ENCODE measurements at places on chromosomes 3 and 15.

DNA sequence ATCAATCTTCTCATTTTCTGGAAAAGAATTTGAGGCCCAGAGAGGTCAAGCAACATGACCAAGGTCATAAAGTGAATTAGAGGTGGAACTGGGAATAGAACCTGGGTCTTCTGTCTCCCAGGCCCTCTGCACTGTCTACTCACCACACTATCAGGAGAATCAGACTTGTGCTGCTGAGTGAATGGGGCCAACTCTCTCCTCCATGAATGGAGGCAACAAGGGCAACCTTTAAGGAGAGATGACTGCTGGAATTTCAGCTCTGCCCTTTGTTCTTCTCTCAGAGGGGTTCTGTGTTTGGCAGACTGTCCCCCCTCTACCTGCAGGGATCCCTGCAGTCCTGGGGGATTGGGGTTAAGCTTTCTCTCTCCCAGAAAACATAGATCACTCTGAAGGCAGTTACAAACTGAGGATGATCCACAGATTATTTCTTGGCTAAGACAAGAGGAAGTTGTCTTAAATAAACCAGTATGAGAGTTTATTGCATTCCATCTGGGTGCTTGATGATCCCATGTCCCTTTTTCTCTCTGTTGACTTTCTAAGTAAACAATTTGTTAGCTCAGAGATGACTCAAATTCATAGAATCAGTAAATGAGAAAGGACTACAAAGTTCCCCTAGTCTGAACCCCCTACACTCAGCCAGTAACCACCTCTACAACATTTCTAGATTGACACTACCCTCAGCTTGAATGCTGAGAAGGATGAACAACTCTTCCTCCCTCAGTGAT, 99.0 kb upstream of the LIPC start:
- peak; percentile 59 for DNase-seq

DNA sequence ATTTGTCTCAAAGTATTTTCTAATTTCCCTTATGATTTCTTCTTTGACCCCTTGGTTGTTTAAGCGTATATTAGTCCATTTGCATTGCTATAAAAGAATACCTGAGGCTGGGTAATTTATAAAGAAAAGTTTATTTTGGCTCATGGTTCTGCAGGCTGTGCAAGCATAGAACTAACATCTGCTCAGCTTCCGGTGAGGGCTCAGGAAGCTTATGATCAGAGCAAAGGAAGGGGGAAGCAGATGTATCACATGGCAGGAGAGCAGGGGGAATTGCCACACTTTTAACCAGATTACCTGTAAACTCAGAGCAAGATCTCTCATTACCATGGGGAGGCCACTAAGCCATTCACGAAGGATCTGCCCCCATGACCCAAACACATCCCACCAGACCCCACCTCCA, 148.2 kb downstream of the PDE8A start:
- no peak for DNase-seq

- no peak for DNase-seq
Measured at GRCh38 chr3:99929745-99930139, 112.1 kb downstream of the CMSS1 start.

DNA sequence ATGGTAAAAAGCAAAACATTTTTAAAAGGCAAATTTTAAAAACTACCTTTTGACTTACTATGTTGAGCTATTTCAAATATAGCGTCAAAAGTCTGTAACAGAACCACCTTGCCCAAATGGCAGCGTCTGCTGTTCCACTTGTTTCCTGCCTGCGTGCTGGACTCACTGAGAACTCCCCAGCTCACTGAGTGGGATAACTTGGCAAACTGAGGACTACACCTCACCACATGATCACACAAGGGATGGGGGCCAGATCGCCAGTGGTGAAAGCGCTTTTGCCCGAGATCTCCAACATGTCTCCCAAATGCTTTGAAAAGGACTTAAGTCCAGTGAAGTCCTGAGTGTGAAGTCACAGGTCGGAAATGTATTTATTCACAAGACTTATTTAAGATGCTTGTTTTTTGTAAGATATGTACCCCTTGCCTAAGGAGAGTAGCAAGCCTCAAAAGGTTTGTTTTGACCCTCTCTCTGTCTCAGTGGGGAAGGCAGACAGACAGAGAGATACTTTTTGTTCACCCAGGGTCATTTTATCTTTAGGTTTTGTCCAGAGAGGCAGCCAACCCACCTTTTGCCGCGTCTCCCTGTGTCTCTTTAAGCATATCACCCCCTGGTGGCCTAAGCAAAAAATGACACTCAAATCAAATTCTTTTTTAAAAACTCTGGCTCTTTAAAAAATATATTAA, 192.6 kb downstream of the PDZRN3 start:
- peak; percentile 13 for DNase-seq

DNA sequence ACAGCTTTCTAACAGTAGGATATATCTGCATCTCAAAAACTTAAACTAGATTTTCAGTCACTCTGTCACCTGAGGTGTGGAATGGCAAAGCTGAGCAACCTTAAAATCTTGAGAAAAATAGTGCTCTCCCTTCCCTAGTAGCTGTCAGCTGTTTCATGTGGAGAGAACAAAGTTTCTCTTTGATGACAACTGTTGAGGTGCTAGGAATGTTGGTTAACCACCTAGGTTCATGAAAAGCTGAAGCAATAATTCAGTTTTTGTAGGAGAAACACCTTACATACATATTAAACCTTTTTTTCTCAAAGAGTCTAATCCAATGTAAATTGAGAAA, 40.8 kb downstream of the TCF12 start:
- DNase-seq, result no peak

- DNase-seq, result no peak
Measured at GRCh38 chr3:128714887-128715491, 11.0 kb upstream of the RAB7A start.

DNA sequence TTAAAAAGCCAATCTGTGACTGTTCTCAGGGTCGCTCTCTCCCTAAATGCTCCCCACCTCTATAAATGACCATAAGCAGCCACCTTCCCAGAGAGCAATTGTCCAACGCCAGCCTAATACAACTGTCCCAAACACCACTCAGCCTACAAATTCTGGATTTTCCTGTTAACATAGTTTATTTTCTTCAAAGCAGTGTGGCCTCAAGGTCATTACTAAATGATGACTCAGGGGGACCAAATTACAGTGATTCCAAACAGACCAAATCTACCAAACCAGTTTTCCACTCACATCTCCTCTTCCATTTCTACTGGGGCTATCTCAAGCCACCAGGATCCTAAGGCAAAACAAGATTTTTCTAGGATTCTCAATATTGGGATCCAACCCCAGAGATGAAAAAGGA, 22.5 kb downstream of the HEXA start:
- no peak for DNase-seq

Measured in fibroblast of skin of left quadriceps (primary cell).